ENCODE measurements at places on chromosomes 6 and 20.

DNA sequence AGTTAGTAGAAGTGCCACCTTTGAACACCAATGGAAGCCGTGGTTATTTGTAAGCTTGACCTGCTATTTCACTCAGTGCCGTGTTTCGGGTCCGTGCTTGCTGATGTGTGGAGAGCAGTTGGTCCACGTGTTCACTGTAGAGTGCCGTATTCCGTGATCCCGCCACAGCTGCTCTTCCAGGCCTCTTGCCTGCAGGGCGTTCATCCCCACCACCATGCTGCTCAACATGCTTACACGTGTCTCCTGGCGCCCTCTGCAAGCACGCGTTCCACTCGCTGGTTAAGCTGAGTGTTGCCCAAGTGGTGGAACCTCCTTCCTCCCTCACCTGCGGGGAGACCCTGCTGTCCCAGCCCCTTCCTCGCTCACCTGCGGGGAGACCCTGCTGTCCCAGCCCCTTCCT lies 28.0 kb upstream of the DACT2 start:
- no peak for DNase-seq

GRCh38 chr6:129138739-129139405 lies 255.9 kb downstream of the LAMA2 start:
- no peak for DNase-seq

DNA sequence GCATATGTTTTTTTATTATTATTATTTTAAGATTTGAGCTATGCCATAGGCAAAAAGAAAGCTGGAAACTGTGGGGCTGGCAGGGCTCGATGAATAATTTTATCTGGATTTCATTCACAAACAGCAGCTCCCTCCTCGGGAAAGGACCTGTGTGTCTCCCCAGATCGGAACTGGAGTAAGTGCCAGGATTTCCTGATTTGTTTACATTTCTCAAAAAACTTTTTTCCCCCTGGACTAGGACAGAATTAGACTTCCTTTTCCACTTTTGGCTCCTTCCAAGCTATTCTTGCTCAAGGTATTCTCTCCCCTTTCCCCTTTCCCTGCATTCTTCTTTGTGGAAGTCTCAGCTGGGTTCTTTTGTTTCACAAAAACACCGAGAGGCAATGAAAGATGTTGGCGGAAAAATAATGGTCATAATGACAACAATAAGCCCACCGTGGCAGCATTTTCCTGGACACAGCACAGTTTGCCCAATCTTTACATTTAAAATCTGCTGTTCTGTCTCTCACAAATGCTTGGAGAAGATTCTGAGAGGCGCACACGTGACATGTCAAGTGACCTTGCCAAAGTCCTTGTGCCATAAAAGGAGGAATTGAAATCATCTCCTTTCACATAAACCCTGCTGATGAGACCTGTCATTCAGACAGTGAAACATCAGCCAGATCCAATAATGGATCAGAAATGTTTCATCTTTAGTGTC lies 85.8 kb upstream of the PREP start:
- no peak for DNase-seq

- no peak for DNase-seq
These were observed 388.2 kb upstream of the SYNCRIP start for GRCh38 chr6:86030875-86031274.

GRCh38 chr6:41674231-41675000 lies 36.1 kb downstream of the MDFI start:
- no peak for DNase-seq

DNA sequence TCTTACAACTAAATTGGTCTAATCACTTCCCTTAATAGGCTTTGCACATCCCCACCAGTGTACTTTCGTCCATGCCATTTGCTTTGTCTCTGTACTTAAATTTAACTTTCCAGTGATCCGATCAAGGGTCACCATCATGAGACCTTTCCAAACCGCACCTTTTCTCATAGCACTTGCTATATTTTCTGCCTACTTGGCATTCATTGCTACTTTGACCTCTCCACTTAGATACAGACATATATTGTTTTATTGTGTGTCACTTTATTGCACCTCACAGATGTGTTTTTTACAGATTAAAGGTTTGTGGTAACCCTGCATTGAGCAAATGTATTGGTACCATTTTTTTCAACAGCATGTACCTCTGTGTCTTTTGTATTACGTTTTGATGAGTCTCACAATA lies 14.8 kb downstream of the SUMO4 start:
- DNase-seq, result no peak

All from CD8-positive, alpha-beta memory T cell (primary cell).